ENCODE measurements at places on chromosomes 7 and 10.

- no peak for DNase-seq
These were observed 47.2 kb upstream of the NRP1 start for GRCh38 chr10:33381451-33382215.

DNA sequence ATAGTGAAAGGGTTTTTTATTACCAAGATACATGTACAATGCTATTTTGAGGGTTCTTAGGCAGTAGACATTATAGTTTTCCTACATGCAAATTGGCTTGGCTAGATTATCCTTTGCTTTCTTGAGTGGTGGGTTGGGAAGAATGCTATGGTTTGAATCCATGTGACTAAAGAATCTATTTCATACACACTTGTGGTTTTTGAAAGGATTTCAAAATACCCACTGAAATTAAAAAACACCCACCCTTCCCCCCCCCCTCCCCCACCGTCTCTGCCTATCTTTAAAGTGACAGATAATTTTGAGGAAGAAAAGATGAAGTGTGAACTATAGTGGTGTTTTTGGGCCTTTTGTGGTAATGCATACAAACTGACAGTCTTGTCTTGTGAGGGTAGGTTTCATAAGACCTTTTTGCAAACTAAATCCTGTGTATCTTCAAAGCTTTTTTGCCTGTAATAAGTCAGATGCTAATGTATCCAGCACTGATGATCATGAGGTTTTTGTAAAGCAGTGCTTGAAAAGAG, 90.9 kb downstream of the TPST1 start:
- DNase-seq, result no peak

DNA sequence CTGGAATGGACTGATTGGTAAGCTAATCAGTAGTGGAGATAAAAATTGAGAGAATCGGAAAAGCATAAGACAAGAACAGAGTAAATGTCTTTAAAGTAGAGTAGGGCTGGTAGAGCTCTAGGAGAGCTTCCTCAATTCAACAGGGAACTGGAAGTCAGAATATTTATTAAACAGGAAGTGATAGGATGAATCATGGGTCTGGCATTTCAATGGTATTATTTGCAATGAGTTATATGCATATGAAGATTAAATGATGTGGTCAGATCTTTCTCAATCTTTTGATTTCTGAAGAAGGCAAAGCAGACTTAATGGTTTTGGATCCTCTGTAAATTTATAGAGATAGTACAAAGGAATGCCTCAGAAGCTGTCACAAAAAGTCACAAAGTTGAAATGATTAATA, 349.0 kb downstream of the HPSE2 start:
- DNase-seq, result no peak

DNA sequence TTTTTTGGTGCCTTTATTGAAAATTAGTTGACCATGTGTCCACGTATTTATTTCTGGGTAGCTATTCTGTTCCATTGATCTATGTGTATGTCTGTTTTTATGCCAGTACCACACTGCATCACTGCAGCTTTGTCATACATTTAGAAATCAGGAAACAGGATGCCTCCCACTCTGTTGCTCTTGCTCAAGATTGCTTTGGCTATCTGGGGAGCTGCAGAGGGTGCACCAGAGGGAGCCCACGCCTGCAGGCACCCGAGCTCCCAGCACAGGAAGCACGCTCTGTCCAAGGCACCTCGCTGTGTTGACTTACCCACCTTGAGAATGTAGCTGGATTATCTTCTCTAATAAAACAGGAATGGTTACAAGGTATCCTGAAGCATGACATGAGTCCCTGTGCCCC, 301.7 kb downstream of the TCERG1L start:
- no peak for DNase-seq

GRCh38 chr7:2203766-2204300, 28.9 kb downstream of the MAD1L1 start:
- no peak for DNase-seq

DNA sequence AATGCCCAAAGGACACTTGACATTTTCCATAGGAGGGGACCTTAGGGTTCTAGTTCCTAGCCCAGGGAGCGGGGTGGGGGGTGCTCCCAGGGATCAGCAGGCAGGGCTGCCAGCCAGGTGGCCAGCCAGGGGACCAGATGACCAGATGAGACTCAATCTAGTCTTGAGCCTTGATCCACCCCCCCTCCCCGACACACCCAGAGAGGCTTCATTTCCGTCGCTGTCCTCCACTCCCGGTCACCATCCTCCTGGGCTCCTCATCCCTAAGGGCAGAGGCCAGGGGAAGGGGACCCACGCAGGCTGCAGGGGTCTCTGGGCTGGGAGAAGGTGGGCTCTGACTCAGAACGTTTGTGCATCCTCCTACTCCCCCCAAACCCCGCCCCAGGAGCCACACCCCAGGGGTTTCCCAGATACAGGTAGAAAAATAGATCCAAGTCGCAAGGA, 1.0 kb downstream of the STX1A start:
- no peak for DNase-seq

DNA sequence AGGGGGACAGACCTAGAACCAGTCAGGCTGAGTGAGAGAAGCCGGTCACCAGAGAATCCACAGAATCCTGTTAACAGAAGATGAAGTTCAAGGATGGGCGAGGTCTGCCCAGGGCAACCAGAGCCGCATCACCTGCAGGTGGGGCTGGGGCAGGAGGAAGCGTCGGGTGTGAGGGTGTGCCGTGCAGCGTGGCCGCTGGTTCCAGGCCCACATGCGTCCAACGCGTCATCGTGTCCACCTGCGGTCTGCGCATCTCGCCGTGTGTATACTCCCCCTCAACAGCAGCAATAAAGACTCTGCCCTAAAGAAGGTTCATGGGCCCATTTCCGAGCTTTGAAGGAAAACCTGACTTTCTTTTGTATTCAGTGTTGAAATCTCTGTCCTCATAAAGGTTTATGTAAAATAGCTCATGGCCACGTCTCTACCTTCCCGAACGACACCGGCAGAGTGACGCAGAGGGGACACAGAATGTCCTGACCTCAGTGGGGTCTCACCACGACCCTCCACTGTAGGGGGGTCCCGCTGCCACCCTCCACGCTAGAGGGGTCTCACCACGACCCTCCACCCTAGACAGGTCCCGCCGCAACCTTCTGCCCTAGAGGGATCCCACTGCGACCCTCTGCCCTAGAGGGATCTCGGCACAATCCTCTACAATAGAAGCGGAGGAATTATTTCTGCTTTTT, 446.9 kb downstream of the PTPRN2 start:
- DNase-seq, result no peak

GRCh38 chr7:80699045-80699638, 60.7 kb downstream of the CD36 start:
- DNase-seq, result peak; percentile 59

DNA sequence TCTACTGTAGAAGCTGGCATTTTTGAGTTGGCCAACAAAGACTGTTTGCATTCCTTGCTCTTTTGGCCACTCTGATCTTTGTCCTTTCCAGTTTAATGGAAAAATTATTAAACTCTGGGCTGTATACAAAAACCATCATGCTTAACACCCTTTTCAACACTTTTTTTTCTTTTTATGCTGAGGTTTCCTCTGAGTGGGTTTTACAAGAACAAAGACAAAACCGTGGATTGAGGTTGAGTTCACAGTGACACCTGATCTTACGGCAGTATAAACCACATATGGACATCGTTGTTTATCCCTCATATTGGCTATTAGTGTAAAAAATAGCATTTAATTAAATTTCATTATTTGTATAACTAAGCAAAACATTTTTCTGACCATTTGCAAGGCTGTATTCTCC, 21.8 kb downstream of the MGAM start:
- DNase-seq, result no peak

- DNase-seq, result no peak
These were observed 210.7 kb downstream of the MAD1L1 start for GRCh38 chr7:2022021-2022409.

- DNase-seq, result peak; percentile 24
These were observed 24.5 kb upstream of the EEPD1 start for GRCh38 chr7:36128448-36129047.

GRCh38 chr10:49285232-49285631, 13.7 kb upstream of the C10orf71 start:
- DNase-seq, result no peak
